ENCODE measurements at places on chromosomes 3 and 15. TPM values are rescaled to one million over a fixed set of nuclear protein-coding genes. Genes with fewer than 3 reads are reported as not detected.
A peak's percentile ranks its signal among the peaks of the same experiment; 100 is the strongest.

- H3K4me1 ChIP-seq: peaks cover 9% of the 10 kb centered on the region
- H3K4me3 ChIP-seq: no peak overlapping the region
- DNase-seq: peak; percentile 12
- peak overlapping the region; percentile 68 for H3K27ac ChIP-seq
- H3K36me3 ChIP-seq: no peaks in the 10 kb centered on the region
- H3K27me3 ChIP-seq: no peaks in the 10 kb centered on the region
Measured at GRCh38 chr3:40877631-40878463, 321.5 kb upstream of the CTNNB1 start.

DNA sequence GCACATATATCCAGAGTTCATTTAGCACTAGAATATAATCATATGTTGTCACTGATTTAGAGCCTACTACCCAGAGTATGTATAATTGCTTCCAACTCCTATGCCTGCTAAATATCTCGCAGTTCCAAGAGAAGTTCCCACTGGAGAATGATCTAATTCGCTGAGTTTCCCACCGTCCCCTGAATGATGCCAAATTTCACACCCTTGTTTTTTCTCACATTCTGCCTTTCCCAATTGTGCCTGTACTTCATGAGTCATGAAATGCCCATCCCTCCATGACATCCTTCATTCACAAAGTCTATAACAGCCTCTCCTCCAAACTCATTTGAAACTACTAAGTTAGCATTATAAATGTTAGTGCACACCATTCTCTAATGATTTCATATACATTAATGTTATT is 177.2 kb downstream of the CBLB start:
- H3K27ac ChIP-seq: no peak overlapping the region
- no peaks in the 10 kb centered on the region for H3K36me3 ChIP-seq
- no peaks in the 10 kb centered on the region for H3K4me1 ChIP-seq
- no peak overlapping the region for H3K4me3 ChIP-seq
- no peaks in the 10 kb centered on the region for H3K27me3 ChIP-seq

The MAGI1 gene
- total RNA-seq: 65.8 TPM

GRCh38 chr15:68797599-68798345 is 22.9 kb downstream of the ANP32A start:
- H3K36me3 ChIP-seq: no peaks in the 10 kb centered on the region
- peaks cover 64% of the 10 kb centered on the region for H3K4me1 ChIP-seq
- H3K27ac ChIP-seq: no peak overlapping the region
- no peak for DNase-seq

The OR4M2 gene
- total RNA-seq: not detected

- no peaks in the 10 kb centered on the region for H3K27me3 ChIP-seq
- H3K36me3 ChIP-seq: no peaks in the 10 kb centered on the region
- no peaks in the 10 kb centered on the region for H3K4me1 ChIP-seq
- H3K4me3 ChIP-seq: no peak overlapping the region
- H3K27ac ChIP-seq: no peak overlapping the region
Measured at GRCh38 chr15:66901336-66902100, 163.9 kb upstream of the SMAD3 start.

The MASP1 gene
- 19.0 TPM for total RNA-seq

The MYO5C gene
- 56.1 TPM for total RNA-seq

The RPP25 gene
- total RNA-seq: 21.6 TPM

- no peaks in the 10 kb centered on the region for H3K27me3 ChIP-seq
- no peak for DNase-seq
- H3K4me1 ChIP-seq: peaks cover 2% of the 10 kb centered on the region
- no peaks in the 10 kb centered on the region for H3K36me3 ChIP-seq
- H3K4me3 ChIP-seq: no peak overlapping the region
Measured at GRCh38 chr3:107208100-107208499, 169.1 kb upstream of the CCDC54 start.

Data from transverse colon (tissue), 4 donors.